OCI-LY7 (cell line): ENCODE measurements at places on chromosomes 6 and 20.

DNA sequence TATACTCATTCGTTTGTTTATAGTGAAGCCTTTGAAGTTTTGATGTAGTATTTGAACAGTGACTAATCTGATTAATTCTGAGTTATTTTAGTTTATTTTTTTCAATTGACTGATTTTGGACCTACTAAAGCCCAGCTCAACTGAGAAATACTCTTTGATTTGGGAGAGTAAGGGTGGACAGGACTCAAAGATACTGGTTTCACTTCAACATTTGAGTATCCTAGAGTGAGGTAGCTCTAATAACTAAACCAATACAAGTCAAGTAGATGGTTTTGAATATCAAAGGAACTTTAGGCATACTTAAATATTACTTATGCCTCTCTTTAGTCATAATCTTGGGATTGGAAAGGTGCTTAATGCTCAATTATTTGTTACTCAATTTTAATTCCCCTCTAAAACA is 65.6 kb downstream of the ZNF292 start:
- no peak for DNase-seq

GRCh38 chr20:11785885-11786507 is 131.7 kb upstream of the BTBD3 start:
- no peak for DNase-seq

GRCh38 chr6:34491091-34491430 is 25.2 kb downstream of the PACSIN1 start:
- no peak for DNase-seq

DNA sequence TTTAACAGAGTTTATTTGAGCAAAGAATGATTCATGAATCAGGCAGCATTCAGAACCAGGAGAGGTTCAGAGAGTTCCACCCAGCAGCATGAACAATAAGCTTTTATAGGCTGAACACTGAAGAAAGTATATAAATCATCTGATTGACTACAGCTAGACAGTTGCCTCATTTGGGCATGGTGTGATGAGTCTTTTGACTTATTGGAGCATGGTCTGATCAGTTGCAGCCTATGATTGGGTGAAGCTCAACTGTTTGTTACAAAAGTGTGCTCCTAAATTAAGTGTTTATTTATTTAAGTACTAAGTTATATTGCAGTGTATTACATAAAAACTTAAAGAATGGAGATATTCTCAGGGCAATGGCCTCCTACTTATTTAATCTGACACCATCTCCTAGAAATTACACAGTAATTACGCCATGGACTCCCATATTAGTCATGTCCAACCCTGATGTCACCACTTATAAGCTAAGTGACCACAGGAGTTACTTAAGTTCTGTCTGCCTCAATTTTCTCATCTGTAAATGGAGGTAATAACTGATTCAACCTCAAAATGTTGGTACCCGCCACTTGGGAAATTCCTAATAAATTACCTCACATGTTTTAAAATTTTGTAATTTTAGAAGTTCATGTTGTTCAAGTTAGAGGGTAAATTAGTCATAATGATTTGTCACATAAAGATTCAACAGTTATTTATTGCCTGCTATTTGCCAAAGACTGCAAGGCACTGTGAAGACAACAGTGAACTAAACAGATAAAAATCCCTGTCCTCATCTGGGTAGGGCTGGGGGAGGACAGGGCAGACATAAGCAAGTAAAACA is 15.2 kb upstream of the ROS1 start:
- DNase-seq = no peak

DNA sequence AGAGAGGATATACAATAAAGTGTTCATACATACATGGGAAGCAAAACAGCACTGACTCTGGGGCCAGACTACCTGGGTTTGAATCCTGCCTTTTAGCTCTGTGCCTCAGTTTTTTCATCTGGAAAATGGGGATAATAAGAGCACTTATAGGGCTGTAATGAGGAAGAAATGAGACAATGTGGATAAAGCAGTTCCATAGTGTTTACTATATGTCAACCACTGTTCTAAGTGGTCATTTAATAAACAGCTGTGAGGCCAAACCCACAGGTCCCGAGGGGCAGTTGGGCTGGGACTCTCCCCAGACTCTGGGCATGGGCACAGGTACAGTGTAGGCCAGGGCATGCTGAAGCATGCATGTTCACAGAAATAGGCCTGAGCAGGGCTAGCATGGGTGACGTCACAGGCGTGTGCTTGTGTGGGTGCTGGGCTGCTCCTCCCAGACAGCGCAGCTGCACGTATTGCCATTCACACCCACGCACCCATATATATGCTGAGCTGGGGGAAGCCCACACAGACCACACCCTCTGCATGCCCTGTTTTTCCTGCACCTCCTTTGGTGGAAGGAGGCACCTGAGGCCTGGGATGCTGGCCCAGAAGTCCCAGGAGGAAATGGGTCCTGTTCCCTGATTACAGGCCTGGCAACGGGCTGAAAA is 3.5 kb upstream of the PLCG1 start:
- no peak for DNase-seq

GRCh38 chr6:23394681-23395080 is 731.3 kb upstream of the NRSN1 start:
- DNase-seq = no peak

DNA sequence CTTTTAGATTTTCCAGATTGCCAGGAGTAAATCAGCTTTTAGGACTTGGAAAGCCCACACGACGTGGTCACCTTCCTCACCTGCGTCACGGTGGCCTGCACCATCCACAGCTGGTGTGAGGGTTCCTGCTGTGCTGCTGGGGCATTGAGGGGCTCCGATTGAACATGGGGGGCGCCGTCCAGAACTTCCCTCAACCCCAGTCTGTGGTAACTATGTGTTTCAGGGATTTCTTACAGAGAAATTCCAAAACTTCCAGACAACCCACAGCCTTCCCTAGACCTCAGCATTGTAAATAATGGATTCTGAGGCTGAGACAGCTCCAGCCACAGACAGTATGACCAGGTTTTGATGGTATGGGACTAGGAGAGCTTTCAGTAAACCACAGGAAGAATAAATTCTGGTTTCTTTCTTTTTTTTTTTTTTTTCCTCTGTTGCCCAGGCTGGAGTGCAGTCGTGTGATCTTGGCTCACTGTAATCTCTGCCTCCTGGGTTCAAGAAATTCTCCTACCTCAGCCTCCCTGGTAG is 46.7 kb upstream of the IRF4 start:
- DNase-seq = no peak
